ENCODE measurements at places on chromosomes 7 and 10.

DNA sequence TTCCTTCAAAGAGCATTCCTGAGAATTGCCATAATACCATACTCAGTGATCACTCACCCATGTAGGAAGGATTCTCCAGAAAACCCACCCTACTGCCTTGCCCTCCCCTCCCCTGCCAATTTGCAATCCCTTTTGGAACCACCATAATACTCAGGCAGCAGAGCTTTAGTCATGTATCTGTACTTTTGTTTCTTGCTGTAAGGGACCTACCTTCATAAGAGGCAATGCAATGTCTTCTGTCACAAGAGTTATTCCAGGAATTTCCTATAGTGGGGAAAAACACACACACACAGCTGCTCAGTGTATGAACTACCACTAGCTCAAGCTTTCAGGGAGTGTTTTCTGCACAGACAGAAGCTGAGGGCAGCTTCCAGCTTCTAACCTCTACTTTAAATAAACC lies 67.0 kb downstream of the GSAP start:
- DNase-seq: no peak

- no peak for DNase-seq
These were observed 93.8 kb upstream of the SMNDC1 start for GRCh38 chr10:110398419-110399105.

GRCh38 chr7:46424934-46425333 lies 503.9 kb upstream of the IGFBP3 start:
- no peak for DNase-seq

DNA sequence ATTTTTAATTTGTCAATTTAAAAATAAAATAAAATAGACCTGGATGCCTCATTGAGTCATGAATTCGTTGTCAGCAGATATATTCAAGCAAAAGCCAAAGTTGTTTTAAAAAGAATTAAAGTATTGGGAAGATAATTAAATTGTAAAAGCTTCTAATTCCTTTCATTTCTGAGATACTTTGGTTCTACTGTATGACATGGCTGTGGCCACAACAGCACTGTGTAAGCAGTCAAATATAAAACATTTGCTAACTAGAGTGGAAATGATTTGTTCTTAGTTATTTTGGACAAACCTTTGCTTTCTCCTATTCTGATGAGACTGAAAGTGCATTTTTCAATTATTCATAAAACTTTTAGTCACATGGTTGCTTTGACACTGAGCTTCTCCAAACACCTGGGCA lies 143.6 kb upstream of the FAM13C start:
- no peak for DNase-seq

DNA sequence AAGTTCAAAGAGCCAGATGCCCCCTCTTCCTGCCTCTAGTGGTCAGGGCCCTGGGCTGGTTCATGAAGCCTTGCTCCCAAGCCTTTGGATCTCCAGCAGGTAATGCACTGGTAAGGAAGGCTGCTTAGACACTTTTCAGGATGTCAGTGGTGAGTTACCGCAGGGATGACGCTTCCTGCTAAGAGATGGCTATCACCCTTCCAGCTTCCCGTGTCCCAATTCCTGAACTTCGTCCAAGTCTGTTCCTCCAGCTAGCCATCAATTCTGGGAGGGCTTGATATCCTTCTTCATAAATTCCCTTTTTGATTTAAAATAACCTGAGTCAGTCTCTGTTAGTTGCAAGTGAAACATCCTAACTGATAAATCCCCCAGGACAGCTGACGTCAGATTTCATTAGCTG lies 221.2 kb downstream of the PLXNA4 start:
- no peak for DNase-seq

GRCh38 chr10:124517931-124518330 lies 56.3 kb downstream of the LHPP start:
- no peak for DNase-seq

DNA sequence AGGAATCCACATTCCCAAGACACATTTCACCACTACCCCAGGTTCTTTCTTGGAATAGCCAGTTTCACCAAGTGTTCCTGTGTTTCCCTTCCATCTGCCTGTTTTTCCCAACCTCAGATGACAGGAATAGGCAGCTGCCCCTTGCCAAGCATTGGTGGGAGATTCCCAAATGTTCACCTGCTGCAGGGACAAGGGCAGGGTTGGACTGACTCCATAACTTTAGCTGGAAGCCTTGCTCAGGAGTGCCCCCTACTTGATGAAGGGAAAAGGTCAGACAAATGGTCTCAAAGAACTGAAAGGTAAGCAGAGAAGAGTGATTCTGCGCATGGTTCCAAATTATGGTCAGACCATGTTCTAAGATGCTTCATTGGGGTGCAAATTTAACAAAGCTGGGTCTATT lies 45.1 kb upstream of the LYZL1 start:
- no peak for DNase-seq

- no peak for DNase-seq
These were observed 12.2 kb downstream of the FOXK1 start for GRCh38 chr7:4694305-4694704.

DNA sequence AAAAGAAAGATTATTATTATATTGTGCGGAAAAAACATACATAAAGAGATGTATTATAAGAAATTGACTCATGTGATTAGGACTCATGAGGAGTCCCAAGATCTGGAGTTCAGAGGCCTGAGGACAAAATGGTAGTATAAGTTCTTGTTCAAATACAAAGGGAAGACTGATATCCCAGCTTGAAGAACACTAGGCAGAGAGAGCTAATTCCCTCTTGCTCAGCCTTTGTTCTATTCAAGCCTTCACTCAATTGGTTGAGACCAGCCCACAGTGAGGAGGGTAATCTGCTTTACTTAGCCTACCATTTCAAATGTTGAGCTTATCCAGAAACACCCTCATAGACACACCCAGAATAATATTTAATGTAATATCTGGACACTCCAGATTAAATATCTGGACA lies 1683.8 kb downstream of the REEP3 start:
- DNase-seq: no peak

DNA sequence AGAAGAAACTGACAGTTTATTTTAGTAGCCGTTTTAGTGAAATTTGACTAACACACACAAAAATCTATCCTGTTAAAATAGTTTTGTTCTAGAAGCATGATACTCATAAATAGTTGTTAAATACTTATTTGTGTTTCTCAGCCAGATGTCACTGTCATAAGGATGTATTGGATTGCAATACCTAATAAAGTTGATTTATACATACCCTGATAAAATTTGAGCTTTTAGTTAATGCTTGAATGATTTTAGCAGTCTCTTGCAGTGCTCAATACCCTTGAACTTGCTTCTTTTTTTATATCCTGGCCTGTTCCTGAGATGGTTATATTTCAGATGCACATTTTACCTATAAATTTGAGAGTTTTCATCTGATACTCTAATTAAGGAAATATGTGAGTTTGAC lies 10.1 kb downstream of the ING3 start:
- DNase-seq: no peak

DNA sequence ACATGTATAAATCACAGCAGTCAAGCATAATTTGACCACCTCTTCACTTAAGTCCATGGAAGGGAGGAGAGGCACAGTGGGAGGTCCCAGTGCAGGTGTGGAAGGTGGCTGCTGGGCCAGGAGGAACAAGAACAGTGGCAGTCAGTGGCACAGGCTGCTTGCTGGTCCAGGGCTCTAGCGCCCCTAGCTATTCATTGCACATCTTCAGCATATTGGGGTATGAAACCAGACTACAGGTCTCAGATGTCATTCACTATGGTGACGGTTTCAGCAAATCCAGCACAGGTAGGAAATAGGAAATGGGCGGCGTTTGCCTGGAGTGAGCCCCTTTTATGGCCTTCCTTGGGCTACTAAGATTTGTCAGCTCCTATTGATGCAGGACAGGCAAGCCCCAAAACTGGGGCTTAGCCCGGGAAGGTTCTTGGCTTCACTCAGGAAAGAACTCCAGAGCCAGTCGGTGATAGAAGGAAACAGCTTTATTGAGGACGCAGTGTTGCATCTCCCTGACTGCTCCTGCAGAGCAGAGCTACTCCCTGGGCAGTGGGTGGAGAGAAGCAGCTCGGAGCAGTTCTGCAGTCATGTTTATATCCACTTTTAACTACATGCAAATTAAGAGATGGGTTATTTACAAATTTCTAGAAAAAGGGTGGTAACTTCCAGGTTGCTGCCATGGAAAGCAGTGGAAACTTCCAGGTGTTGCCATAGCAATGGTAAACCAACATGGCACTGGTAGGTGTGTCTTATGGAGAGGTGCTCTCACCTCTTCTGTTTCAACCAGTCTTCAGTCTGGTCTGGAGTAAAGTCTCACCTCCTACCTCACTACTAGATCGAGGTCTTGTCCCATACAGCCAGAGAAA lies 608.8 kb downstream of the PARD3 start:
- no peak for DNase-seq

- no peak for DNase-seq
These were observed 9.4 kb downstream of the CPXM2 start for GRCh38 chr10:123882177-123882576.

- no peak for DNase-seq
These were observed 56.4 kb upstream of the TAS2R16 start for GRCh38 chr7:123051916-123052315.

- no peak for DNase-seq
These were observed 85.1 kb upstream of the GTF2I start for GRCh38 chr7:74572301-74572979.

DNA sequence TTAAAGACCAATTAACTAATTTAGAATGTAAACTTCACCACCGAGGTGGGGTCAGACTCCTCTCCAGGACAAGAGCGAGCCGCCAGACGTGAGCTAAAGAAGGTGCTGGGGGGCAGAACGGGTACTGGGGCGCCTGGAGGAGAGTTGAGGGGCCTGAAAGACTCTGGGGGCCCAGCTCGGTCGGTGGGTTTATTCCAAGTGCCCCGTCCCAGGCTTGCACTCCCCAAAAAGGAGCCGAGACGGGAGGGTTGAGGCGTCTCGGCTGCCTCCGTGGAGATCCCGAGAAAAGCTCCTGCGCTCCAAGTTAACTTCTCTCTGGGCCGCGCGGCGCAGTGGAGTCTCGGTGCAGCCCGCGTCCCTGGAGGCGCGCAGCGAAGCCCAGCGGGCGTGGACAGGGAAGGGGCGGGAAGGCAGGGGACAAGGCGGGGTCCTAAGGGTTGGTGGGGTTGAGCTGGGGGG lies 553.3 kb downstream of the TFEC start:
- no peak for DNase-seq

DNA sequence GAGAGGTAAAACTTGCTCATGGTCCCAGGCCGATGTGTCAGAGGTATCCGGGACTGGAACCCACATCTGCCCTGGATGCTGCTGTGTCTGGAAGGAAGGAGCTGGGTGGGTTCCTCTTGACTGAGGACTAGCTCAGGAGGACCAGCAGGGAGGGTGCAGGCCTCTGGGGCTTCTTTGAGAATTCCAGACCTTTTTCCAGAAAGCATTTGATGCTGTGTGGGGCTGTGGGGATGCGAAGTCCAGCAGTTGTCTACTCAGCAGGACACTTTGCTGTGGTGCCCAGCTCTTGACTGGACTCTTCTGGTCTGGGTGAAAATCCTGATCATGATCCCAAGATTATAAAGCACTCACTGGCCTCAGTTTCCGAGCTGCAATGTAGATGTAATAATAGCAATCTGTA lies 1.7 kb downstream of the RAMP3 start:
- no peak for DNase-seq

DNA sequence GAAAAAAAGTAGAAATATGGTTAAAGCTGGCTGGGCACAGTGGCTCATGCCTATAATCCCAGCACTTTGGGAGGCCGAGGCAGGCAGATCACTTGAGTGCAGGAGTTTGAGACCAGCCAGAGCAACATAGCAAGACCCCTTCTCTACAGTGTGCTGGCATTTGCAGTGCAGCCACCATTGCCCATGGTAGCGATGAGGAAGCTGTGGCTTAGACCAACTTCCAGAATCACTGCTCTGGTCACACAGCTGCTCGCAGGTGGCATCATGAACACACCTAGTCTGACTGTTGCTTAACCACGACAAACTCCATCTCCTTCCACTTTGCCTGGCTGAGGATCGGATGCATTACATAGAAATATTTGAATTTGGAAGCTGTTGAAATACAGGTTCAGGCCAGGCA lies 137.1 kb downstream of the CUX1 start:
- DNase-seq: no peak

DNA sequence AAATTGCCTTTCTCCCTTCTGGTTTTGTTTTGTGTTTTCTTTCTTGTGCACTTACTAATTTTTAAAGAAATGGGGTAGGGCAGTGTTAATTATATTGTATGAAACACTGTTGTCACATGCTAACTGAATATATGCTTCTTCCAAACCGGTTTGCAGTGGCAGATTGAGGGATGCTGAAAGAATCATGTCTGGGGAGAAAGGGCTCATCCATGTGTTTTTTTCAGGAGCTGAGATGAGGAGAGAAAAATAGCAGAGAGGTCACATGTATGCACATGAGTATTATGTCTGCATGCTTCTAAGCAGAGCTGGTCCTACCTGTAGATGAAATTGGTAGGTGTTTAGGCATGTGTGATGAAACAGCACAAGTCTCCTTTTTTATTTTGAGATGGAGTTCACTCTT lies 17.0 kb downstream of the SORCS3 start:
- DNase-seq: no peak

GRCh38 chr10:31709476-31709875 lies 219.2 kb downstream of the ARHGAP12 start:
- DNase-seq: no peak

GRCh38 chr10:132328738-132329137 lies 3.3 kb upstream of the LRRC27 start:
- no peak for DNase-seq

DNA sequence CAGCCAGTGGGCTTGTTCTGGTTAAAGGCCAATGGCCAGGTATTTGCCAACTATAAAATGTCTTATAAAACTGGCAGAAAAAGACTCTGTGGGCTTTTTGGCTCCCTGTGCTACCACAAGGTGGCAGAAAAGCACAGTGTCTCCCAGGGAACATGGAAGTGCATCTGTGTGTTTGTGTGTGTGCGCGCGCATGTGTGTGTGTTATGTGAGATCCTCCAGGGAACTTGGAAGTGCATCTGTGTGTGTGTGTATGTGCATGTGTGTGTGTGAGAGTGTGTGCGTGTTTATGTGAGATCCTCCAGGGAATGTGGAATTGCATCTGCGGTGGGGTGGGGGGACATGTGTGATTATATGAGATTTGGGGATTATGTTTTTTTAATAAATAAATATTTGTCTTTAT lies 30.2 kb upstream of the ABI1 start:
- no peak for DNase-seq

GRCh38 chr7:152527610-152528032 lies 91.8 kb upstream of the KMT2C start:
- DNase-seq: no peak

GRCh38 chr7:18109762-18110161 lies 82.1 kb upstream of the PRPS1L1 start:
- DNase-seq: no peak

DNA sequence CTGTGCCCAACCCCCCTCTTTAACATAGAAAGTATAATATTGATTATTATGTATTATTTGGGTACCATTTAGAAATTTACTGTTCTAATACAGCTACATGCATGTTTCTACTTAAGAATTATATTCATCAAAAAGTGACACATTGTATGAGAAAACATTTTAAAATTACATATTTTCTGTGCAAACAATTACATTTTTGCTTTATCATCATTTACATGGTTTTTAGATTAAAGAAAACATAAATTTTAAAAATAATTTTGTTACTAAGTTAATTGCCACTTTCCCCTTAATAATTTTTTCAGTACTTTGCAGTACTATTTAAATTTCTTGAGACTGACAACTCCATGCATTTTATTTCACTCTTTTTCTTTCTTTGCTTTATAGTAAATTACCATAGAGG lies 95.3 kb upstream of the GATAD1 start:
- no peak for DNase-seq

Data from stimulated activated CD4-positive, alpha-beta T cell treated with anti-CD3 and anti-CD28 coated beads, TNF-alpha, amount 100 ng/mL, for 1 hour (primary cell).